ENCODE measurements at places on chromosomes 16 and 17.

- no peak for DNase-seq
These were observed 87.9 kb downstream of the CLEC16A start for GRCh38 chr16:11032000-11032921.

- DNase-seq: no peak
These were observed 3.7 kb downstream of the TADA2A start for GRCh38 chr17:37410357-37410756.

GRCh38 chr17:68443972-68444464 lies 13.3 kb downstream of the WIPI1 start:
- no peak for DNase-seq

GRCh38 chr16:75225678-75226515 lies 7.1 kb downstream of the CTRB1 start:
- no peak for DNase-seq

- no peak for DNase-seq
These were observed 13.6 kb downstream of the G6PC3 start for GRCh38 chr17:44084131-44084538.

- no peak for DNase-seq
These were observed 41.0 kb downstream of the TOM1L2 start for GRCh38 chr17:17931159-17931558.

DNA sequence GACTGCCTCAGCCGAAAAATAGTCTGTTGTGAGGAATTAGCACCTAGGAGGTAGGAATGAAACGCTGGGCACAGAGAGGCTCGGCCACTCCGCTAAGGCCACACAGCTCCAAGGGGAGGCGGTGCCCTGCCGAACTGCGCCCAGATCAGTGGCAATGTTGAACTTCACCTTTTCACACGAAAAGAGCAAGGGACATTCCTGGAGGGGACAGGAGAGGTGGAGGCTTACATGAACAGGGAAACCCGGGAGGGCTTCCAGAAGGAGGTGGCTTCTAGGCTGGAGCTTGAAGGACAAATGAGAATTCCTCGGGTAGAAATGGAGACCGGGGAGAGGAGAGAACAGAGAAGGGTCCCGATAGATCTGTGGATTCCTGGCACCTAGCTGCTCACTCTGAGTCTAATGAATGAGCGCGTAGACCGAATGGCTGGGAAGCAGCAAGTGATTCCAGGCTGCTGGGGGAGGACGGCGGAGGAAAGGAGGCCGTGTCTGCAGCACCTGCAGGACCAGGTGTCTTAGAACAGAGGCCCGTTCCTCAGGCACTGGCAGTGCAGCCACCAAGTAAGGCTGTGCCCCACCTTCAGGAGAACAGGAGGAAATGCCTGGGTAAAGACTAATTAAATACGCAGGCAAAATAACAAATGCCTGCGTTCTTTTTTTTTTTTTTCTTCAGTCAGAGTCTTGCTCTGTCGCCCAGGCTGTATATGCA lies 722 bp upstream of the SLC38A10 start:
- DNase-seq: no peak

DNA sequence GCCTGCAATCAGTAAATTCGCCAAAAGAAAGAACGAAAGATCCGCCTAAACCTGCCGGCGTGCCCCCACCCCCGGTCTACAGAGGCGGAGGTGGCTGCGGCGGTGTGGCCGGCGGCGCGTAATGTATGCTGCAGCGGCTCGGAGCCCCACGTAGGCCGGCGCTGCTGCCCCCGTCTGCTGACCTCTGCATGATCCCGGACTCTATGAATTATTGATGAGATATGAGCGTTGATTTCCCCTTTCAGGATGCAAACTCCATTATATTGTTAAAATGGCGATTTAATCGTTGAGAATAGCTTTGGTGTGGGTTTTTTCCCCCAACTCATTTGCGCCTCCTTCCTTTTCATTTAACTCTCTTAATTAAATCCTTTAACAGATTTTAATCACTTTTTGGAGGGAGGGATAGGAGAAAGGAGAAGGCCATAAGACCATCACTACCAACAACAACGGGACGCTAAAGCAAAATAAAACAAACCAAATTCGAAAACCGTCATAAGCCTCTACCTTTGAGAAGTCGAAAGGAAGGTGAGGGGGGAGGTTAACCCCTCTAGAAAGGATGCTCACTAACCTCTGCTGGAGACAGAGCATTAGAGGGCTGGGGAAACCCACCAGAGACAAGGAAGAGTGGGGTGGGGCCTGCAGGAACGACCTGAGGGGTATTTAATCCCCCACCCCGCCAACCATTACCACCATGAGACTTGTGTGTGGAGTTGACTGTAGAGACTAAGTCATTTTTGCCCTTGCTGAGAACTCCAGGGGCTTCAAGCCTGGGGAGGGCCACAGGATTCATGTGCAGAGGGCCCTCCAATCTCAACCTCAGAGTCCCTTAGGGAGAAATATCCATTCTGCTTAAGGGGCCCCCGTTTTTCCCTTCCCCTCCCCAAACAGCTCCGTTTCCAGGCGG lies 3.4 kb downstream of the HOXB3 start:
- DNase-seq: no peak

GRCh38 chr17:13435230-13435629 lies 166.5 kb downstream of the HS3ST3A1 start:
- DNase-seq: no peak

- DNase-seq: no peak
These were observed 3.9 kb upstream of the SLC12A3 start for GRCh38 chr16:56861092-56861610.

DNA sequence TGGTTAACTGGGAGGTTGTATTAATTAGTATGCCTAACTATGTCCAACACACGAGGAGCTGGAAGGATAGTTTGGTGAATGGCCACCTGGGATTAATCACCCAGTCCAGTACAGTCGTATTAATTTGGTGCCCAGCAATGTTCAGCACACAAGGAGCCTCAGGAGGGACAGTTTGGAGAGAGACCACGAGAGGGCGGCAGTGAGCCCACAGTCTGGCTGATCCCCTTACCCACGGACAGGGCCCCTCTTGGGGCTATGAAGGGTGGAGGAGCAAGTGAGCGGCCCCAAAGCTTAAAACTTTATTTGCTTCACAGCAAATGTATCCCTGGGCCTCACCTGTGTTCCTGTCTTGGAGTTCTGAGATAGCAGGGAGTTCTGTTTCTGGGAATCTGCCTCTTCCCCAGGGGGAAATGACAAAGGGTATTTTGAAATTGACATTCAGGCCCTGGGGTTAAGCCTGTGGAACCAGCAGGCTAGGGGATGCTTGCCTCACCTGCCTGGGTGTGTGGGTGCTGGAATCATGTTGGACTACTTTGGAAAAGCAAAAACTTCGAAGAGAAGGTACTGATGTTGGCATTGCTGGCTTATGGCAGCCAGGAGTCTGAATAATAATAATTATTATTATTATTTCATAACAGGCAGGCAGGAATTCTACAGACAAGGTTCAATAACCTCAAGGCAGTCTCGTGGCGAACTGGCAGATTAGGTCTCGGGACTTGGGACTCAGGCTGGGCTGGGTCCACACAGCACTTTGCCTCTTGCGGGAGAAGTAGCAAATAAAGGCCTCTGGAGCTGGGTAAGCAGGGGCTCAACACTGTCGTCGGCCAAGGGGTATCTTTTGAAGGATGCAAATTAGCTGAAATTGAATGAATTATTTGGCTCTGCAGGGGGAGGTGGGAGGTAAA lies 227.6 kb upstream of the ASIC2 start:
- no peak for DNase-seq

DNA sequence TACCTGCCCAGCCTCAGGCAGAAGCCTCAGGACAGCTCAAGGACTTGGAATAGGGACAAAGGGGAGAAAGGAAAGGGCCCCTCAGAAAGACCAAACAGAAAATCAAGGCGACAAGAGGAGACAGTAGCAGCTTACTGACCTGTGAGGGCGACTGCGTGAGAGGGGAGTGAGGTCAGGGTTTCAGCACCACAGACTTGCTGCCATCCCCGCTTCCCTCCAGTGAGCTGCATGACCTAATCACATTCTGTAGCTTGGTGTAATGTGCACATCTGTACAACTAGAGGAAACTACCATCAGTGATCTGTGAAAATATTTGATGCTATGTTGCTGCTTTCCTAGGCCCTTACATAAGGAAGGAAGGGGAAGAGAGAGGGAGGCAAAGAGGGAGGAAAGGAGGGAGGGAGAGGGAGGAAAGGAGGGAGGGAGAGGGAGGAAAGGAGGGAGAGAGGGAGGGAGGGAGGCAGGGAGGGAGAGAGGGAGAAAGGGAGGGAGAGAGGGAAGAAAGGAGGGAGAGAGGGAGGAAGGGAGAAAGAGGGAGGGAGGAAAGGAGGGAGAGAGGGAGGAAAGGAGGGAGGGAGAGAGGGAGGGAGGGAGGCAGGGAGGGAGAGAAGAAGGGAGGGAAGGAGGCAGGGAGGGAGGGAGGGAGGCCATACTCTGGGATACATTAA lies 404.9 kb upstream of the CDH5 start:
- no peak for DNase-seq

DNA sequence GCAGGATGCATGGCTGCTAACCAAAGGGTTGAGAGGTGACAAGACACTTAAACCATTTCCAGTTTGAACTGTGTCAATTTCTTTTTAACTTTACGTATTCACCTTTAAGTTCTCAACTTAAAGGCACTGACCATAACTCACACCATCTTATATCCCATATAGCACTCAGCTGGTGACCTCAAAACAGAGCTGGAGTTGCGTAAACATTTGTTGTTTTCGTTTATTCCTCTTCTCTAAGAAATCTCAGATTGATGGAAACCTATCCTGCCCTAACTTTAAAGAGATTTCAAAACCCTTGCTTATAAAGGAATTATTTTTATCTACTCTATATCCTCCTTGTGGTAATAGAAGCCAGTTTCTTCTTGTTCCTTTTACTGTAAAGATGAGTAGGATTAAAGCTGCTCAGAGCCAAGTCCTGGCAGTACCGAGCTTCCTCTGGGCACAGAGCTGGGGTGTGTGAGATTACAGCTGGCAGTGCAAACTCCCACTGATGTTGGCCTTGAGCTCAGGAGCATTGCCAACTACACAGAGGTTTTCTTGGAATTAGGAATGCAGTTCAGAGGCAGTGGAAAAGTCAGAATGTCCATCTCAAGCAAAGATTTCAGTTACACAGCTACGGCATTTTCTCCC lies 1.3 kb downstream of the KCTD2 start:
- DNase-seq: no peak

- DNase-seq: no peak
These were observed 101.3 kb downstream of the HAPSTR1 start for GRCh38 chr16:9192746-9193145.

DNA sequence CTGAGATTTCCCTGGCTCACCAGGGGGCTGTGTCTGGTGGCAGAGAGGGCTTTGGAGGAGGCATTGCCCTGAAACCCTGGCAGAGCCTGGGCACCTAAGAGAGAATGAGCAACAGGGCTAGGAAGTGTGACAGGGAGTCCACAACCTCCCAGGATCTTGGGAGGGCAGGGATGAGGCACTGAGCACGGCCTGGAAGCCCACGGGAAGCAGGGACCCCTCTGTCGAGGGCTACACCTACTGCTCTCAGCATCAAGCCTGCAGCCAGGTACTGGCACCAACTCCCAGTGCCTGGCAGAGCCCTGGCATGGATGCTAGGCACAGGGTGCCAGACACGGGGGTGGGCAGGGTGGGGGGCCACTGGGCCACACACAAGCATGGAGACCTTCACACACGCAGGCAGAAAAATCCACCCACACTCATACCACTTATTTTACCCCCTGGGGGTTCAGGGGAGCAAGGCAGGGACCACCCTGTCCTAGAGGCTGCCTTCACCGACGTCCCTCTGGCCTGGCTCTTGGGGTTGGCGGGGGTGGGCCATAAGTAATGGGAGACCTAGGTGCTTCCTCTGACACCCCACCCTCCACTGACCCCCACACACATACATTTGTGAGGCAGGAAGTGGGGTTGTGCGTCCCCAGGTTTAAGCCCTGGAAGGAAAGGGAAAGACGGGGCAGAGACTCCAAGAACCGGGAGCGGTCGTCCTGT lies 970 bp upstream of the HSD11B2 start:
- DNase-seq: no peak

- no peak for DNase-seq
These were observed 263.5 kb upstream of the AXIN2 start for GRCh38 chr17:65824901-65825300.

GRCh38 chr16:28603381-28604185 lies 6.3 kb downstream of the SULT1A1 start:
- no peak for DNase-seq

- no peak for DNase-seq
These were observed 22.5 kb downstream of the SLC38A10 start for GRCh38 chr17:81272616-81273015.

DNA sequence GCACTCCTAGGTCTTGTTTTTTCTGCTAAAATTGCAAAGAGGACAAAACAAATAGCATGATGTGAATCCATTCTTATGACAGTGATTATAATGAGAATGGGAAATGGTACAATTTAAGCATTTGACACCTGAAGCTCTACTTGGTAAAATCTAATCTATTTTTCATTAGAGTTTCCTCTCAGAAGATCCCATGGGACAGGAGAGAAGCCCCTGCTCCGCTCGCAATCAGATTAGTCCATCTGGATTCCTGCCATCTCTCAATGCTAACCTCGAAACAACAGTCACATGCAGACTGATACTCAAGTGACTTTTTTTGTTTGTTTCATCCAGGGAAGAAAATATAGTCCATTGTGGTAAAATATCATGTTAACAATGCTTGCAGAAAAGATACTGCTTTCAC lies 107.4 kb upstream of the TOM1L1 start:
- no peak for DNase-seq

- DNase-seq: no peak
These were observed at the start of gene RAMP2 for GRCh38 chr17:42760652-42761581. TSS of gene RAMP2 (plus strand) at chr17:42761227. CDS start at chr17:42761262, 35 bp downstream.

GRCh38 chr17:9330141-9330540 lies 245.5 kb downstream of the STX8 start:
- DNase-seq: no peak

Measured in tibial nerve (tissue), 4 donors.